ENCODE measurements at places on chromosomes 16 and 17. TPM values are rescaled to one million over a fixed set of nuclear protein-coding genes. Genes with fewer than 3 reads are reported as not detected.

OTOA gene
- 0.07 TPM for polyA plus RNA-seq

CRHR1 gene
- not detected for polyA plus RNA-seq

MRPS34 gene
- polyA plus RNA-seq, result 91.4 TPM

SYCE1L gene
- 0.70 TPM for polyA plus RNA-seq

QRICH2 gene
- 2.1 TPM for polyA plus RNA-seq

GCSH gene
- 32.0 TPM for polyA plus RNA-seq

ATP2A3 gene
- 7.9 TPM for polyA plus RNA-seq

NGFR gene
- 16.5 TPM for polyA plus RNA-seq

BRICD5 gene
- polyA plus RNA-seq, result 3.4 TPM

KRTAP1-5 gene
- not detected for polyA plus RNA-seq

ANKFN1 gene
- polyA plus RNA-seq, result 0.02 TPM

TNFRSF12A gene
- 94.7 TPM for polyA plus RNA-seq

SIAH1 gene
- polyA plus RNA-seq, result 15.1 TPM

SHBG gene
- polyA plus RNA-seq, result 0.57 TPM

LRRC37A3 gene
- polyA plus RNA-seq, result 2.0 TPM

All from right cardiac atrium (tissue), 5 donors.